ENCODE measurements at places on chromosomes 16 and 17.

DNA sequence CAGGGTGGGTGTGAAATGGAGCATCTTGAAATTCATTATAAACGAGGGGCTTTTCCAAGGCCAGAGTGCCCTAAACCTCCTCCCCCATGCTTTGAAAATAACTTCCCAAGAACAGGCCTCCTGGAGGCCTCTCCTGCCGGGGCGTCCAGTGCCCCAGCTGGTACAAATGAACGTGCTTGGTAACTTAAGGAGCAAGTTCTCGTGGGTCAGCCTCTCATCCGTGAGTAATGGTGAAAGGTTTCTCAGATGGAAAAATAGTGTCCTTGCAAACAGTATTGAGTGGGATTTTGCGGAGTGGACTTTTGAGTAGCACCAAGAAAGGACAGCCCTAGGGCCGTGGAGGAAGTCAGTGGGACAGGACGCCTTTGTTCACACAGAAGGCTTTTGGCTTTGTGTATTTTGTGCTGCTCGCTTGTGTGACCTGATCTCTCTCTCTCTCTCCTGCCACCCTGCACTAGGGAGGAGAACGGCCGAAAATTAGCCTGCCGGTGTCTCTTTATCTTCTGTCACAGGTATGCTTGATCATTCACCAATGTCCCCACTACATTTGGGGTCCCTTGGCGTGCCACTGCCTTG, 34.6 kb downstream of the CLEC16A start:
- H3K27me3 ChIP-seq: no peaks in the 10 kb centered on the region
- no peaks in the 10 kb centered on the region for H3K4me1 ChIP-seq
- no peaks in the 10 kb centered on the region for H3K36me3 ChIP-seq
- no peak for DNase-seq

DNA sequence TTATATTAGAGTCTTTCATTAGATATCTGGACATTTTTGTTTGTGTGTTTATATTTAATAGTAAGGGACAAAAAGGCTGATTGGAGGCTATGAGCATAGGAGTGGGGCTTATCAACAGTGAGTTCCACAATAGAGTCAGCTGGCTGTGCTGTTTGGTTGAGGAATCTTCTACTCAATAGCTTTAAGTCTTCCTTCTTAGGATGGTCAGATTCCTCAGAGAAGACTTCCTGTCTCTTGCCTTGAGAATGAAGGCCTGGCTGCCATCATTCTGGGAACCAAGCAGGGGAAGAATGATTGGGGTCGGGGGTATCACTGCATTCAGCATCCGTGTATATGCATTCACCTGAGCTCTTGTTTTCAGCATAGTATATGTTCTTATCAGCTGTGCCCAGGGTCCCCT, 31.9 kb upstream of the ABCC11 start:
- H3K4me1 ChIP-seq: peaks cover 8% of the 10 kb centered on the region
- H3K4me3 ChIP-seq: no peak overlapping the region
- H3K27me3 ChIP-seq: no peaks in the 10 kb centered on the region
- H3K27ac ChIP-seq: no peak overlapping the region

GRCh38 chr16:83969771-83970429, 1.9 kb downstream of the NECAB2 start:
- H3K36me3 ChIP-seq: no peaks in the 10 kb centered on the region
- H3K4me1 ChIP-seq: no peaks in the 10 kb centered on the region
- DNase-seq: no peak
- no peak overlapping the region for H3K4me3 ChIP-seq

GRCh38 chr17:57302690-57303465, 46.6 kb downstream of the MSI2 start:
- no peak overlapping the region for H3K27ac ChIP-seq
- H3K4me1 ChIP-seq: no peaks in the 10 kb centered on the region
- H3K27me3 ChIP-seq: no peaks in the 10 kb centered on the region
- H3K4me3 ChIP-seq: no peak overlapping the region

GRCh38 chr16:2333772-2334379, 6.7 kb downstream of the ABCA3 start:
- no peak overlapping the region for H3K4me3 ChIP-seq
- H3K27ac ChIP-seq: no peak overlapping the region
- H3K27me3 ChIP-seq: no peaks in the 10 kb centered on the region
- H3K4me1 ChIP-seq: no peaks in the 10 kb centered on the region
- H3K36me3 ChIP-seq: no peaks in the 10 kb centered on the region

DNA sequence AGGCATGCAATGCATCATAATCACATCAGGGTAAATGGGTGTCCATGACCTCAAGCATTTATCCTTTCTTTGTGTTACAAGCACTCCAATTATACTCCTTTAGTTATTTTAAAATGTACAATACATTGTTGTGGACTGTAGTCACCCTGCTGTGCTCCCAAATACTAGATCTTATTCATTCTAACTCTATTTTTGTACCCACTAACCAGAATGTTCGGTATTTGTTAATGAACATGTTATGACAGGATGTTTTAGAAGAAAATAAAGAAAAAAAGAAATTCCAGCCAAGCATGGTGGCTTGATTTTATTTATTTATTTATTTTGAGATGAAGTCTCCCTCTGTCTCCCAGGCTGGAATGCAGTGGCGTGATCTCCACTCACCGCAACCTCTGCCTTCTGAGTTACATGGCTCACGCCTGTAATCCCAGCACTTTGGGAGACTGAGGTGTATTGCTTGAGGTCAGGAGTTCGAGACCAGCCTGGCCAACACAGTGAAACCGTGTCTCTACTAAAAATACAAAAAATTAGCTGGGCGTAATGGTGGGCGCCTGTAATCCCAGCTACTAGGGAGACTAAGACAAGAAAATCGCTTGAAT, 1.8 kb upstream of the NDE1 start:
- no peaks in the 10 kb centered on the region for H3K27me3 ChIP-seq
- H3K27ac ChIP-seq: no peak overlapping the region
- H3K4me1 ChIP-seq: no peaks in the 10 kb centered on the region
- no peak for DNase-seq
- H3K36me3 ChIP-seq: no peaks in the 10 kb centered on the region
- H3K4me3 ChIP-seq: no peak overlapping the region

GRCh38 chr16:19130852-19131824, 17.4 kb downstream of the ITPRIPL2 start:
- H3K4me1 ChIP-seq: peaks cover 6% of the 10 kb centered on the region
- H3K27me3 ChIP-seq: no peaks in the 10 kb centered on the region
- H3K4me3 ChIP-seq: no peak overlapping the region
- no peak for DNase-seq
- no peaks in the 10 kb centered on the region for H3K36me3 ChIP-seq

DNA sequence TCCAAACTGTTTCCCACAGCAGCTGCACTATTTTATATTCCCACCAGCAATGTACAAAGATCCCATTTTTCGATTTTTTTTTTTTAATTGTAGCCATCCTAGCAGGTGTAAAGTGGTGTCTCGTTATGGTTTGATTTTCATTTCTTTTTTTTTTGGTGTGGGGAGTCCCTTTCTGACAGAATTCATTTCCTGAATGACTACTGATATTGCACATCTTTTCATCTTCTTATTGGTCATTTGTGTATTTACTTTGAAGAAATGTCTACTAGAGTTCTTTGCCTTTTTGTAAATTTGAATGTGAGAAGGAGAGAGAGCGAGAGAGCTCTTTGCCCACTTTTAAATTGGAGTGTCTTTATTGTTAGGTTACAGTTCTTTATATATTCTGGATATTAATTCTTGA, 14.0 kb downstream of the CYB5B start:
- peaks cover under 1% of the 10 kb centered on the region for H3K4me1 ChIP-seq
- H3K4me3 ChIP-seq: no peak overlapping the region
- DNase-seq: no peak
- no peaks in the 10 kb centered on the region for H3K27me3 ChIP-seq

GRCh38 chr17:46135879-46136563, 57.2 kb downstream of the KANSL1 start:
- H3K4me1 ChIP-seq: no peaks in the 10 kb centered on the region
- no peak overlapping the region for H3K27ac ChIP-seq
- no peaks in the 10 kb centered on the region for H3K27me3 ChIP-seq
- H3K36me3 ChIP-seq: no peaks in the 10 kb centered on the region

- H3K27me3 ChIP-seq: no peaks in the 10 kb centered on the region
- no peak overlapping the region for H3K27ac ChIP-seq
- no peak overlapping the region for H3K4me3 ChIP-seq
- no peak for DNase-seq
These were observed 253.7 kb downstream of the TOX3 start for GRCh38 chr16:52293204-52293603.

- no peaks in the 10 kb centered on the region for H3K27me3 ChIP-seq
- H3K27ac ChIP-seq: no peak overlapping the region
- H3K4me1 ChIP-seq: peaks cover 5% of the 10 kb centered on the region
- H3K36me3 ChIP-seq: no peaks in the 10 kb centered on the region
- no peak for DNase-seq
- no peak overlapping the region for H3K4me3 ChIP-seq
These were observed 2.8 kb upstream of the PITPNM3 start for GRCh38 chr17:6558932-6559752.

DNA sequence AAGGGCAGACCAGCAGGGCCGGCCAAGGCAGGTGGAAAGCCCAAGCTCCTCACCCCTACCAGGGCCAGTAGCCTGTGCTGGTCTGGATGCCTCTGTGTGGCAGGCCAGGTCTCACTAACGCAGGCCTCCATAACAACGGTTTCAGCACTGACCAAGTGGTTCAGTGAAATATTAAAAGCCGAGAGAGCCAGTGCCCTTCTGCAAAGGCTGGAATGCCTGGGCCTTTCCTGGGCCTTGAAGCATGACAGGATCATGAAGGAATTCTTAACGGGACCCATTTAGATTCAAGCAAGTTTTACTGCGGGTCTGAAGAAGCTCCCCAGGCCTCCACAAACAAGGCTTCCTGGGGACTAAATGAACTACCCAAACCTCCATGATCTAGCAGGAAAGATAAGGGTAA, 16.3 kb downstream of the ADAD2 start:
- no peaks in the 10 kb centered on the region for H3K4me1 ChIP-seq
- no peak for DNase-seq
- H3K36me3 ChIP-seq: no peaks in the 10 kb centered on the region
- no peak overlapping the region for H3K27ac ChIP-seq
- H3K27me3 ChIP-seq: no peaks in the 10 kb centered on the region

- peaks cover 8% of the 10 kb centered on the region for H3K4me1 ChIP-seq
- peak; percentile 68 for DNase-seq
- no peaks in the 10 kb centered on the region for H3K27me3 ChIP-seq
- no peaks in the 10 kb centered on the region for H3K36me3 ChIP-seq
- peak overlapping the region; percentile 47 for H3K4me3 ChIP-seq
These were observed 63.0 kb upstream of the MED9 start for GRCh38 chr17:17413821-17414220.

DNA sequence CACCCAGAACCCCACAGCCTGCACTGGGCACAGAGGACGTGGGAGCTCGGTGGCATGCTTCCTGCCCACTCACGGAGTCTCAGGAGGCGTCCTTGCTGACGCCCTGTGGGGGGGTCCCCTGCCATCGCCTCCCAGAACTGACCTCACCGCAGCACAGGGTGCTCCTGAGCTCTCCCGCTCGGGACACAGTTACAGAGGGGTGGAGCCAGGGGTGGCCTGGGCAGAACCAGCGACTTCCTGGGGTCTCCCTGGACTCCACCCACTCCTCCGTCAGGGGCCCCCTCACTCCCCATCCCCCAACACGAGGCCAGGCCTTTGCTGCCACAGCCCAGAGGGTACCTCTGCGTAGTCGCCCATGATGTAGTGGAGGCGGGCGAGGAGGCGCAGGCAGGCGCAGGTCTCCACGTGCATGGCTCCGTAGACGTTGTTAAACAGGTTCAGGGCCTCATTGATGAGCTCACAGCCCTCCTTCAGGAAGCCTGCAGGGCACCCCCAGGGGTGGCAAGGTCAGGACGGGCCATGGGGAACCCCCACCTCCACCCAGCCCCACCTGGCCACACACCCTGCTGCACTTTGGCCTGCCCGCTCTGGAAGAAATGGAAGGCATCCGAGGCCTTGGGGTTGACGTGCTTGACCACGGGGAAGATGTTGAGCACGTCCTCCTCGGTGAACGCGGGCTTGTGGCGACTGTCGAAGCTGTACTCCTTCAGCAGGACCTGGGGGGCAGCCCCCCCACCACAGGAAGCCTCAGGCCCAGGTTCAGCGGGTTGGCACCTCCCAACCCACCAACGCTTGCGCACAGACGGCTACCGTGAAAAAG, 17.8 kb downstream of the CLUH start:
- H3K4me3 ChIP-seq: no peak overlapping the region
- peaks cover 3% of the 10 kb centered on the region for H3K4me1 ChIP-seq
- H3K36me3 ChIP-seq: peaks cover 17% of the 10 kb centered on the region
- no peak overlapping the region for H3K27ac ChIP-seq
- DNase-seq: peak; percentile 37

- H3K36me3 ChIP-seq: no peaks in the 10 kb centered on the region
- no peak overlapping the region for H3K27ac ChIP-seq
- DNase-seq: no peak
These were observed 103.7 kb downstream of the USP22 start for GRCh38 chr17:20938988-20939615.

DNA sequence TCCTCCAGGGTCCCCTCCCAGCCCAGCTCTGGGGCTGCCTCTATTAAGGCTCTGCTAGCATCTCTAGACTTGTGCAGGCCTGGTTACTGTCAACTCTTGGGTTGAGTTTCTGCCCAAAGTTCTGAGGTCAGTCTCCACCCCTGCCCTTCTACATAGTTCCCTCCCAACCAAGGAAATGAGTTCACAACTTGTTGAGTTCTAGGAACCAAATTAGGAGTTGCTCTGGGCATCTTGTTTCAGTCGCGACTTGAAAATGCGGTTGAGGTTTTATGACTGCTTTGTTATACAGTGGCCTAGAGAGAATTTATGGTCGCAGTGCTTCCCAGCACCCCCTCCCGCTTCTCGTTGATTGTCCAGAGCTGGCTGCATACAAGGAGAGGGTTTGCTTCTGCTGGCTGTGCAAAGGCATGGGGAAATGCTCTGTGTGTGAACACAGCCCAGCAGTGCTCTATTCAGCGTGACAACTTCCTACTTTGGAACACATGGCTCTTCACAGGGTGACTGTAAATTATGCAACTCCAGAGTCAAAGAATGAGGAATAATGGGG, 20.2 kb downstream of the GNAO1 start:
- H3K36me3 ChIP-seq: no peaks in the 10 kb centered on the region
- H3K27ac ChIP-seq: no peak overlapping the region
- H3K4me3 ChIP-seq: no peak overlapping the region
- H3K4me1 ChIP-seq: no peaks in the 10 kb centered on the region
- no peak for DNase-seq
- peaks cover 4% of the 10 kb centered on the region for H3K27me3 ChIP-seq

DNA sequence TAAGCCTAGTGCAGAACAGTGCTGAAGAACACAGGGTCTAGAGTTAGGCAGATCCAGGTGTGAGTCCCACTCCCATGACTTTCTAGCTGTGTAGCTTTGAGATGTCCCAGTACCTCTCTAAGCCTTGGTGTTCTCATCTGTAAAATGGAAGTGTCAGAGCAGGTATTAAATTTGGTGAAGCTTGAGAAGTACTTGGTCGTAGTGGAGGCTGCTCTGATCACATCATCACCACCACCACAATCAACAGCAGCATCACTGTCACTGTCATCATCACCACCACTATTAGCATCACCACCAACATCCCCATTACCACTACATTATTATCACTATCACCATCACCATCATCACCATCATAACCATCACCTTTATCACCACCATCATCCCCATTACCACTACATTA, 132.1 kb downstream of the CMIP start:
- no peaks in the 10 kb centered on the region for H3K27me3 ChIP-seq
- no peak for DNase-seq
- peaks cover 5% of the 10 kb centered on the region for H3K4me1 ChIP-seq
- no peaks in the 10 kb centered on the region for H3K36me3 ChIP-seq

DNA sequence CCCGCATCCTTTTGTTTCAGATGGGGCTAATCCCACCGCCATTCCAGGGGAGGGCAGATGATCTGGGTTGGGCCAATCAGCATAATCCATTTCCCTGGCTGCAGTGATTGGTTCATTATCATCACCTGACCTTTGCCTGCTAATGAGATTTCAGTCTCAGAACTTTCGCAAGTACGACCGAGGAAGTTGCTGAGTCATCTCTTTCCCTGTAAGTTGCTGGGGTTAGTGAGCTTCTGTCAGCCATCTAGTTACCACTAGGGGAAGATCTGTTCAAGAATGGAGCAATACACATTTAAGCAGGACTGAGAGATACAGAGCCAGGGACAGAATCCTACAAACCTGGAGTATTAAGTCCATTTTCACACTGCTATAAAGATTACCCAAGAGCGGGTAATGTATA, 65.3 kb upstream of the NUDT7 start:
- no peaks in the 10 kb centered on the region for H3K27me3 ChIP-seq
- H3K36me3 ChIP-seq: no peaks in the 10 kb centered on the region
